ENCODE measurements at places on chromosomes 11 and 22.

DNA sequence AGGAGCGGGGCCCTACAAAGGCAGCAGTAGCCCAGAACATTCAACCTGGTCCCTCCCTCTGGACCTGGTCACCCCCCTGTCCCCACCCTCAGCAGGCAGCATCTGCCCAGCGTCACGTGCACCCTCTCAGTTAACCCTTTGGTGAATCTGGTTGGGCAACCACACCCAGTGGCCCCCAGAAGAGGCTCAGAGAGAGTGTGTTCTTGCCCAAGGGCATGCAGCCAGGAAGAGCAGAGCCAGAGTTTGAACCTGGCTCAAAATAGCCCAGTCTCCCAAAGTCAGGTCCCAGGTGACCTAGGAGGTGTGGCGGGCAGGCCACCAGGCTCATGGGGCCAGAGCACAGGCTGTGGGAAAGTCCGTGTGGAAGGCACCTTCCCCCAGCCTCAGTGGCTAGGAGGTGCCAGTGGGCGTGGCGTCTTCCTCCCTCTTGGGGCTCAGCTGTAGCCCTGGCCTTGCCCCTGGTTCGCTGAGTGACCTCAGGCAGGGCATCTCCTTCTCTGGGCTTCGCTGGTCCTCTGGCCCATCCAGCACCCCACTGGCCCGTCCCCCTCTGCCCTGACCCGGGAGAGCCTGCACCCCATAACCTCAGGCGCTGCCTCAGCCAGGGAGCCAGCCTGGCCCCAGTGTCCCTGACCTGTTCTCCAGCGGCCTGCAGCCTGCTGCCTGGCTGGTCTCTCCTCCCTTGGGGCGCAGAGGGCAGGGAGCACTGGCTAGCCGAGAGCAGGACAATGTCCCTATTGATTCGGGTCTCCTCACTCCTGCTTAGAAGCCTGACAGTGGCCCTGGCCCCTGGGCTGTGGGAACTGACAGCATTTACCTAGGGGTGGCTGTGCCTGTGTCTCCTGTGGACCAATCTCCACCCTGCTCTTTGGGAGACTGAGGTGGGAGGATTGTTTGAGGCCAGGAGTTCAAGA is 7.0 kb downstream of the ALDH3B1 start:
- DNase-seq = no peak

DNA sequence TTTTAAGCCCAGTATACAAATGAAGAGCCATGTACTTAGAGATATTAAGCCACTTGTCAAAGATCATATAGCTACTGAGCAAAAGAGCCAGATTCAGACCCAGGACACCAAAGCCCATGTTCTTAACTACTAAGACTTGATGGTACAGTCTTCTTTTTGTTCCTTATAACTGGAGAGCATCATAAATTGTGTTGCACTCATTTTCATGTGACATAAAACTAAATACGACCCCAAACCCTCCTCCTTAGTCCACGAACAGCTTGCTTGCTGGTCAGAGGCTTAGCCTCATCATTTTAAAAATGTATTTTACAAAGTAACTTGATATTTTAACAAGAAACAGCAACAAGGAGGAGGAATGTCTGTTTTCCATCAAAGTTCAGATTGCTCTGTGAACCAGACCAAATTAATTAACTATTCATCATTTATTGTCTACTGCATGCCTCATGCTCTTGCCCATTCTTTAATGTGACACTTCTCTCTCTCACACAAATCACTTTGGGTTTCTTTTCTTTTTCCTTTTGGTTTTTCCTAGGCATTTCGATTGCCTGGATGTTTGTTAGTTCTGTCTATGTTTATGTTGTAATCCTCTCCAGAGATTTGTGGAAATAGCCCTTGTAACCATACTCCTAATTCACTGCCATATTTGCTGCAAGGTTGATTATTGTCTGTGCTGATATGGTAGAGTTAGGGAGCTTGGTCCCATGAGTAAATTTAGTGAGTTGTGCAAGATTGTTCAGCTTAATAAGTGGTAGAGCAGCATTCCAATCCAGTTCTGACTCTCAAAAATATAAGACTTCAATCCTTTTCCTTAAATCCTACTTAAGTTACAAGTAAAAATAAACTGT is 8.4 kb upstream of the ARHGAP20 start:
- no peak for DNase-seq

GRCh38 chr11:16404781-16405285 is 48.5 kb upstream of the SOX6 start:
- DNase-seq = no peak

DNA sequence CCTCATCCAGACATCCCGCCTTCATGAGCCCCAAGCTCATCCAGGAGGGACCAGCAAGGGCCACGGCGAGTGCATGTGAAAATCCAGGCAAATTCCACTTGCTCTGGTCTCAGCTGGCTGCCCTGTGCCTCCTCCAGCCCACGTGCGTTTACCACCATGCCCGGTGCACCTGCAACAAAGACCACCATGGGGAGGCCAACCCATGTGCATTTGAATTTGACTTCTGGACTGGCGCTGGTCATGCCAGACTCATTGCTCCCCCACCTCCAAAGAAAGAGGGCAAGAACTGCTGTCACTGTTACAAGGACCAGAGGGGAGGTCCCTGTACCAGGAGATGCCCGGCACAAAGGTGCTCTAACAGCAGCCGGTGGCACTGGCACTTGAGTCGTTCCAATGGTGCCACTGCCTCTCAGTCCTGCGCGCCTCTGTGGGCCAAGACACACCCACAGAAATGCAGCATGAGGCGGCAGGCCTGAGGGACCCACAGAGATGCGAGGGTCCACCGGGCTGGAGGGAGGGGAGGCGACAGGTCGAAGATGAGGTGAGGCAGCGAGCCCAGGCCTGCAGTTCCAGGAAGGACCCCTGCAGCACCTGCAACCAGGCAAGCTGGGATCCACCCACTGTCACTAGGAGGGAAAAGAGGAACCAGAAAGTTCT is 80.3 kb downstream of the PHF21B start:
- DNase-seq = no peak

- DNase-seq = no peak
These were observed 25.5 kb downstream of the KREMEN1 start for GRCh38 chr22:29098296-29098695.

DNA sequence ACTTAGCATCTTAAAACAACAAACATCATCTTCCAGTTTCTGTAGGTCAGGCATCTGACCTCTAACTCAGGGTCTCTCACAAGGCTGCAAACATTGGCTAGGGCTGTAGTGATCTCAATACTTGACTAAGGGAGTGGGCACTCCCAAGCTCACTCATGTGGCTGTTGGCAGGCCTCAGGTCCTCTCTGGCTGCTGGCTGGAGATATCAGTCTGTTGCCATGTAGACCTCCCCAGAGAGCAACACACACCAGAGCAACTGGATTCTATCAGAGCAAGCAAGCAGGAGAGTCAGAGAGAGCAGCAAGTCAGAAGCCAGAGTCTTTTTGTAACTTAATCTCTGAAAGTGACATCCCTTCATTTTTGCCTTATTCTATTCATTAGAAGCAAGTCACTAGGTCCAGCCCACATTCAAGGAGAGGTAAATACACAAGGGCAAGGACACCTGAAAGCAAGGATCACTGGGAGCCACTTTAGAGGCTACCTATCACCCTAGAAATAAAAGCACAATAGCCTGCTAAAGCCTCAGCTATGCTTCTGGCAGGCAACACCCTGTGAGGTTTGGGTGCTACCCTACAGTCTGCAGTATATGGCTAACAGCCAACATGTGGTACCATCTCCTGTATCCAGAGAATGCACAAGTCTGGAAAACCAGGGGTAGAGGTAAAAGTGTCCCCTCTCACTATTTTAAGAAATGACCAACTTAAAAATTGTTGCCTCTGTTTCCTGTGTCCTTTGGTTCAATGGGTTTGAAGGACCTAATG is 33.5 kb upstream of the CD44 start:
- no peak for DNase-seq

DNA sequence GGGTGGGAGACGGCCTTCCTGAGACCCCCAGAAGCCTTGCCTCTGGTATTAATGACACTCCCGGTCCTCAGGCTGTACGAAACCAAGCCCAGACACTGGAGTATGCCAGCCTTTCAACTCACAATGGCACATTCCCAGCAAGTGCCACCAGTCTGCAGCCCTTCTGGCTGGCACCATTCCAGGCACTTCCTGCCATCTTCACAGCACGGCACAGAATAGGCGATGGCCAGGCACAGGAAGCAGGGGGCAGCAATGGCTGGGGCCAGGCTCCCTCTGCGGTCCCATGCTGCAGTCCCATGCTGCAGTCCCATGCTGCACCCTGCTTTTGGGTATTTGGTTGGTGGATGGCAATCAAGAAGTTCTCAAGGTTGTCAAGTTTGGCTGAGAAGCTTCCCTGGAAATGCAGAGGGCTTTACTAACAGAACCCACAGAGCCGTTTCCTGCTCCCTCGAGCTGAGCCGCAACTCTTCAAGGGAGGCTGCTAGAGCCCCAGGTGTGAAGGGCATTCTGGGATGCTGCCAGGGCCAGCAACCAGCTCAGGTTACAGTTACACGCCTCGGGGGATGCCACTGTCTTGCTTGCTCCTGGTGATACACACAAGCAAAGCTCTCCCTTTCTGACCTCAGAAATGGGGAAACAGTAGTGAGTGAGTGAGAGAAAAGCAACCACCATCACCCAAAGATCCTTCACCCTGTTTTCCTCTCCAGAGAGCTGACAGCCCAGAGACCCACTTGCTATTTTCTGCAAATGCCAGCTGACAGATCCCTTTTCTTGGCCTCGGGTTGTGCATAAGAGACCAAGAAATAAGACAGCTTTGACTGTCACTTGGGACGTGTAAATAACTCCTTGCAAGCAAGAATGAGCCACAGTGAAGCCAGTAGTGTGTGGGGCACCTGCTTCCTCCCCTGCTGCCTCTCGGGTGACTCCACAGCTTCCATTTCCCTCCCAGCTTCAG is 23.9 kb downstream of the LRFN4 start:
- DNase-seq = no peak

GRCh38 chr11:103636232-103636631 is 400.2 kb upstream of the DDI1 start:
- no peak for DNase-seq

- no peak for DNase-seq
These were observed 6.7 kb downstream of the MUC5B start for GRCh38 chr11:1229471-1230120.

- DNase-seq = no peak
These were observed 43.0 kb upstream of the CRTAM start for GRCh38 chr11:122795307-122795706.

GRCh38 chr11:30106222-30107181 is 89.7 kb upstream of the KCNA4 start:
- DNase-seq = no peak

DNA sequence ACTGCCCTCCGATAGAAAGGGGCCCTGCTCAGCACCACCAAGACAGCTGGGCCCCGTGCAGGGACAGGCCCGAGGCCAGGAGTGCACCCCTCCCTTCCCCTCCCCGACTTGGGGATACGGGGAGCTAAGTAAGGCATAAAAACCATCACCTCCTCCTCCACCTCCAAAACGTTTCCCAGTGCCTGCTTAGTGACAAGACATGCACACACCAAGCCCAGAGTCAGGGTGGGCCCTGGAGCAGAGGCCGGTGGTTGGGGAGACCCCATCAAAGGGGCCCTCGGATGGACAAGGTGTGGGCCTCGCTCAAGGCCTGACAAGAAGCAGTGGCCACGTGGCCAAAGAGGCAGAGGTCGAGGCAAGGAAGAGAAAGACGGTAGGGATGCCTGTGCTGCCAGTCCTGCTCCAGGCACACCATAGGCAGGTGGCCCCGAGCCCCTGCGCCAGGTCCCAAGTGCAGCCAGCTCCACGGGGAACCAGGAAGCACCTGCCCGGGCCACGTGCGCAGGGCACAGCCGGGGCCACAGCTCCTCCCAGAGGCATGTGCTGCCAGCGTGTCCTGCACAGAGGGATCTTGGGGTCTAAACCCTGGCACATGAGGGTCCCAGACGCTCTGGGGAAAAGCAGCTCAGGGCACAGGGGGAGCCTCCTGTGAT is 53.0 kb downstream of the BRD1 start:
- no peak for DNase-seq

- no peak for DNase-seq
These were observed 7.4 kb upstream of the BIRC3 start for GRCh38 chr11:102309621-102310541.

DNA sequence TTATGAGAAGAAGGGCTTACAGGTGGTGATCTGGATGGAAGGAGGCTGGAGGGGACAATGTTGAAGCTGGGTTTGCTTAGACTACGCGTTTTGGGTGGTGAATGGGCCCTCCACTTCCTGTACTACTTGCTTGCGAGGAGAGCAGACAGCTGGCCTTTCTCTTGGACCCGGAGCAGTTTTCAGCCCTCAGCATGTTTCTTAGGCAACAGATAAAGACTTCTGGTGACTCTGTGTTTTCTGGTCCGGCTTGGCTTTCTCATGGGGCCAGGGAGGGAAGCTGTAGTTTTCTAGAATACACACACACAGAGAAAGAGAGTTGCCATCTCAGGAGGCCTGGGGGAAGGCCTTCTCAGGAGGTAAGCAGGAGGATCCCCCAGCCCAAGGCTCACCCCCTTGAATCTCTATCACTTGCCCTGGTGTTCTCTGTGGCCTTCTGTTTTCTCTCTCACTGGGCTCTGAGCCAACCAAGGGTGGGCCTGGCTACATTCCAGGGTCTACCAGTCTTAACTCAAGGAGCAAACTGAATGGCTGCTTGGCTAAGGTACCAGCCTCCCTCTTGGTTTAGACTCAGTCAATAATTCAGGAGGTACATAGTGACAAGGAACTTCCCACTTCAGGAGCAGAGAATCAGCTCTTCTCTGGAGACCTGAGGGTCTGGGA is 2.4 kb downstream of the CCS start:
- no peak for DNase-seq

- no peak for DNase-seq
These were observed 998 bp downstream of the BAIAP2L2 start for GRCh38 chr22:38109371-38110001.

DNA sequence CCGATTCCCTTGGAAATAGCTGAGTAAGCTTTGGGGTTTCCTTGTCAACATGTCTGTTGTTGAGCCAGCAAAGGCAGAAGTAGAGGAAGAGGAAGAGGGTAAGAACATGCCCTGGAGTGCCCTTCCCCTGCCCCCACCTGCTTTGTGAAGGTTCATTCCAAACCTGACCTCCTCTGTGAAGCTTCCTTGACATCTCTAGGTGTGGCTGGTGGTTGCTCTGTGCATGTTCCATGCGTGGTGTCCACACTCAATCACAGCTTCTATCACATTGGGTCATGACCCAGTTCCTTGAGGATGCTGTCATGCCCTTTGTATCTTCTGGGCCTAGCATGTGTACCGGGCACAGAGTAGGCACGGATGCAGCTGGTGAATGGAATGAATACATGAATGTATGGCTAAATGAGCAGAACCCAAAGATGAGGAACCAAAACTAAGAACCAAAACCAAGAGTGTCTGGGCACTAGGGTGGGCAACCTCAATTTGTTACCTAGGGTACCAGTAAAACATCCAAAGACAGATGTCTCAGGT is 23.7 kb upstream of the FXYD6 start:
- DNase-seq = no peak

DNA sequence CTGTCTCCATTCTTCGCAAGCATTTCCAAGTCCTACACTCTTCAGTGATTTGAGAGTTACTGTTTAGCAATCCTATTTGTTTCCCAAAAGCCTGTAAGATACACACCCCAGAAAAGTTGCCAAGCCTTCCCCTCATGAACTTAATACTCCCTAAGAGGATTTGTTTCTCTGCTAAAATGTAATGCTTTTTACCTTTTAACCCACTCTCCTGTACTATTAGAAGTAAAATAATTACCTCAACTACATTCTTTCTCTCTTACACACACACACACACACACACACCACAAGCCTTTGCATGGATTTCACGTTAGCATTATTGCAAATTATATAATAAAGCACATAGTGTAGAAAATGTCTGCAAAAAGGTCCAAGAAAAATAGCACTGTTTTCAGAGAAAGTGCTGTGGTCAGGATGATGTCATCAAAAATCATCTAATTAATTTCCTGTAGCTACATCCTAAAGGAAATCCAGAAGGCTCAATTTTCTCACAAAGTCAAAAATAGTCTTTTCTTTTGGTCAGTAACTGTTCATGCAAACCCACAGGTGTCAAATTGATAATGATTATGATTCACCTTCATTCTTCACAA is 364.1 kb upstream of the PITPNB start:
- DNase-seq = no peak
